SHP77 treated with DMSO at 0.1 percent for 48 hours (cell line): ENCODE measurements at places on chromosomes 2 and 18.

GRCh38 chr2:12201369-12201768, 454.9 kb downstream of the LPIN1 start:
- DNase-seq, result no peak

- no peak for DNase-seq
Measured at GRCh38 chr18:76394780-76395476, 100.1 kb downstream of the ZNF516 start.

- DNase-seq, result peak; percentile 62
Measured at GRCh38 chr18:43596105-43596712, 318.9 kb upstream of the SYT4 start.

DNA sequence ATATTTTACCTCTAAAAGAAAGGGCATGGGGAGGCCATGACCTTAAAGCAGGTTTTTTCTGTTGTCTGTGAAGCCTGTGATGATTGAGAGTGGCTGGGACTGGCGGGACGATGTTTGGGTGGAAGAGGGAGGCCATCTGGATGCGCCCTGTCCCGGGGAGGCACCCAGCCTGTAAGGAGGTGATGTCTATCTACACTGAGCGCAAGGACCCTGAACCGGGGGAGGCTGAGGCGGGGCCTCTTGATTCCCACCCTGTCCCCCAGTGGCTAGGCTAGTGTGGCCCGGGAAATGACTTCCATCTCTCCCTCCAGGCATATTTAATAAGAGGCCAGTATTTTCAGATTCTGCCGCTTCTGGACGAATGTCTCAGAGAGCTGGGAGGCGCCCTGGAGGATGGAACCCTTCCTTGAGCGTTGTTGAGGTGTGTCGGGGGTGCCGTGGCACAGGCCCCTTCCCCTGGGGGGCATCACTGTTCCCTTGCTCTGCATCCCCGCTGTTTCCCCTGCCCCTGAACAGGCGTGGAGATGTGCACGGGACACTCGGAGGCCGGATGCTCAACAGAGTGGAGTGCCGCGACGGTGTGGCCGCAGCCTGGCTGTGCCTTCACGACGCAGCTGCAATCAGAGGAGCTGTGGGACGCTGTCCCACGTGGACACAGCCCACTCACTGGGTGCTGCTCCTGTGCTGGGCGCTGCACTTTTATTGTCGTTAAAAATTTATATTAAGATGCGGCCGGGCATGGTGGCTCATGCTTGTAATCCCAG, 185.4 kb downstream of the LDLRAD4 start:
- DNase-seq, result no peak

- DNase-seq, result no peak
Measured at GRCh38 chr18:42730272-42730671, 385.2 kb downstream of the RIT2 start.

DNA sequence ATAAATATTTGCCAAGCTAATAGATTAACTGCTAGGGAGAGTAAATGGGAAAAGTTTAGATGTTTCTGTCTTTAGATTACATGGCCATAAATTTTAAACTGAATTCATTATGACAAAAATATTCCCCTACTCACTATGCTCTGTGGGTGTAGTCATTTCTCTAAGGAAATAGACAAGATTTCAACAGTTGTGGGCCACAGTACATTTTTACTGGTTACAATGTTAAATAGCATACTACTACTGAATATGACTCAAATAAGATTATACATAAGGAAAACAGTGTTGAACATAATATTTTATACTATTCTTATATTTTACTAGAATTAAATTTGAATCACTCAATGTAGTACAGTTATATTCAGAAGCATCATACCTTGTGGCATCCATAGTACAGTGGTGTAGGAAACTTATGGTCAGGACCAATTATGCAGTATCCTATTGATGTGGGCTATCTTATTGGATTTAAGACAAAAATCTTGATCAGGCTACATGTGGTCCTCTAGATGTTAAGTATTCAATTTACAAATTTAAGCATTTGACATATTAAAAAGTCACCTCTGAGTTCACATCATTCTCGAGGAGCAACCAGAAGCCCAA, 33.0 kb downstream of the RPRD1A start:
- no peak for DNase-seq

- DNase-seq, result no peak
Measured at GRCh38 chr2:36397728-36398413, 42.3 kb downstream of the CRIM1 start.

DNA sequence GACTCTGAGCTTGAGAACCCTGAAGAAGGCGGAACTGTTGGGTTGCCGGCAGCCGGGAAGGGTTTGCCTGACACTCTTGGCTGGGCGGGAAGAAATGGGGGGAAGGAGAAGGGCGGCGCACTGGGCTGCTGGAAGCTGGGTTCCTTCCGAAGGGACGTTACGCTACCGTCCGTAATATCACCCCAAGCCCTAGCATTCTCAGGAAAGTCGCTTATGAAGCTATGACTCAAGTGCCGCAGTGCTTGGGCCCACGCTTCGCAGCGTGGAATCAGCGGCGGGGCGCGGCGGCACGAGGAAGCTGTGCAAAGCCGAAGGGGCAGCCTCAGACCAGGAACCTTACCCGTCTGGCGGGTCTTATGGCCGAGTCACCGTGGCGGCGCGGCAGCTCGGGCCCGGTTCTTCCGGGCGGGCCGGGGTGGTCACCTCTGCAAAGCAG, 50.2 kb upstream of the SIGLEC15 start:
- no peak for DNase-seq

DNA sequence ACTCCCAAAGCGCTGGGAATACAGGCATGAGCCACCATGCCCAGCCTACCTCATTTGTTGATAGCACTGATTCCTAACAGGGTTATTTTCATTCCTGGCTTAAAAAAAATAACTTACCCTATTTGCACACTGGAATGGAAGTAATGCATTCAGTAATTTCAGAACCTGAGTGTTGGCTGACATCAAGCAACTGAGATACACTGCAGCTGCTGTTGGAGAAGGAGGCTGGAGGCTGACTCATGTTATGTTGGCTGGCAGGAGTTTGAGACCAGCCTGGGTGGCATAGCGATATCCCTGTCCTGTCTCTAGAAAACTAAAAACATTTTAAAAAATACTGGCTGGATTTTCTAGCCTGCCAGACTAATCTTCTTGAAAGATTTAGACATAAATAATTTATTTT, 385.1 kb upstream of the MEX3C start:
- no peak for DNase-seq

DNA sequence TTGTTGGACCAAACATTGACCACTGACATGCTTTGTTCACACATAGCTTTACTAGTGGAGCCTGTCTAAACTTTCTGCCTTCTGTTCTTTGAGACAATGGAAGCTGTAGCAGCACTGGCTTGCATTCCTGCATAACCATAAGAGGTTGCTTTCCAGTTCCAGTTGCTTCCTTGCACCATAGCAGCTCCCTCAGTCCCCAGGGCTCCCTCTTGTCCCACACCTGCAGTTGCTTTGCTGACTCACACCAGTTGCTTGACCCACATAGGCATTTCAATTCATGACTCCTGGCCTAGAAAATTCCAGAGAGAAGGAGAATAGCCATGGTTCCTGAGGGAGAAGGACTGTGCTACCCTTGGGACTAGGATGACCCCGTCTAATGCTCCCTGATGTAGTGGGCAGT, 20.9 kb downstream of the SGPP2 start:
- no peak for DNase-seq

DNA sequence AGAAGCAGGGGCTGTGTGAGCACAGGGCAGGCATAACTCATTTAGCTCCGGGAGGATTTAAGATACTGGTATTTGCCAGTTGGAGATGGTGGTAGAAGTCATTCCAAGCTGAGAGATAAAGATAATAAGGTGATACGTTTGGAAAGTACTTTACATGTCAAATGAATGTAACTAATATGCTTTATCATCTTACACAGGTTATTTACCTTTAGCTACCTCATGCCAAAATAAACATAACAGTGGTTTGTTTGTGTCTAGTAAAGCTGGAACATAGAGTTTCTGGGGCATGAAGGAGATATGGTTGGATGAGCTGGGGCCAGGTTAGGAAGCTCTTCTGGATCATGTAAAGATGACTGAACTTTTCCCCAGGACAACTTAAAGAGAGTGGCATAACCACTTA, 126.9 kb upstream of the PIK3C3 start:
- DNase-seq, result no peak
